Endothelial cell (in vitro differentiated cells): ENCODE measurements at places on chromosomes 2 and 18.

GRCh38 chr2:201980389-201980821, 53.2 kb upstream of the FZD7 start:
- H3K27ac ChIP-seq: no peak overlapping the region
- H3K4me1 ChIP-seq: peaks cover 16% of the 10 kb centered on the region
- no peak for DNase-seq
- peaks cover 4% of the 10 kb centered on the region for H3K27me3 ChIP-seq

DNA sequence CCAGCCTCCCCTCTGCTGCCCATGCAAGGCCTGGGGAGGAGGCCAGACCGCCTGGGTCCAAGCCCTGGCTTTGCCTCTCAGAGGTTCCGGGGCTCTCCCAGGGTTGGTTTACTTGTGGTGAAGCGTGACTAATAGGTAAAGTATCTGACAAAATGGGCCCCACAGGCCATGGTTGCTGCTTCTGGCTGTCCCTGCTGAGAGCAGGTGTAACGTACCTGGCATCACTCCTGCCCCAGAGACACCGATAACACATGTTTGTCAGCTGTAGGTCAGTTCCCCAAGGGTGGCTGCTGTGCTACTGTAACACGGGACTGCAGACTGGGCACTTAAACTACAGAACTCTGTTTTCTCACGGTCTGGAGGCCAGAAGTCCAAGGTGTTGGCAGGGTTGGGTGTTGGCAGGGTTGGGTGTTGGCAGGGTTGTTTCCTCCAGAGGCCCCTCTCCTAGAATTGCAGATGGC, 34.1 kb downstream of the ODC1 start:
- H3K27me3 ChIP-seq: peaks cover 4% of the 10 kb centered on the region
- no peak for DNase-seq
- no peak overlapping the region for H3K4me3 ChIP-seq
- peaks cover 3% of the 10 kb centered on the region for H3K36me3 ChIP-seq
- peaks cover 6% of the 10 kb centered on the region for H3K4me1 ChIP-seq
- H3K27ac ChIP-seq: no peak overlapping the region

GRCh38 chr2:222298311-222299150, at the start of gene PAX3:
PAX3 (minus strand) TSS chr2:222298998; CDS start chr2:222298615, 383 bp downstream.
- peaks cover 62% of the 10 kb centered on the region for H3K27me3 ChIP-seq
- DNase-seq: no peak
- peak within 1 kb of the TSS; percentile 82 for H3K27ac ChIP-seq
- H3K4me1 ChIP-seq: peaks cover 75% of the 10 kb centered on the region
- peak within 1 kb of the TSS; percentile 95 for H3K4me3 ChIP-seq
- H3K36me3 ChIP-seq: peaks cover 10% of the 10 kb centered on the region

DNA sequence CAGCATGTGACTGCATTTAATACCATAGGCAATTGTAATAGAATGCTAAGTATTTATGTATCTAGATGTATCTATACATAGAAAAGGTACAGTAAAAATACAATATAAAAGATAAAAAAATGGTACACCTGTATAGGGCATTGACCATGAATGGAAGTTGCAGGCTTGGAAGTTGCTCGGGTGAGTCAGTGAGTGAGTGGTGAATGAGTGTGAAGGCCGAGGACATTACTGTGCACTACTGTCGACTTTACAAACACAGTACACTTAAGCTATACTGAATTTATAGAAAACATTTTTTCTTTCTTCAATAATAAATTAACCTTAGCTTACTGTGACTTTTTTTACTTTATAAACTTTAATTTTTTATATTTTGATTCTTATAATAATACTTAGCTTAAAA, 8.9 kb downstream of the DIS3L2 start:
- peaks cover 5% of the 10 kb centered on the region for H3K36me3 ChIP-seq
- no peak for DNase-seq
- H3K4me3 ChIP-seq: no peak overlapping the region
- H3K4me1 ChIP-seq: no peaks in the 10 kb centered on the region
- no peaks in the 10 kb centered on the region for H3K27me3 ChIP-seq
- H3K27ac ChIP-seq: no peak overlapping the region

GRCh38 chr18:40058811-40059570, 1896.0 kb upstream of the PIK3C3 start:
- no peaks in the 10 kb centered on the region for H3K36me3 ChIP-seq
- no peaks in the 10 kb centered on the region for H3K4me1 ChIP-seq
- DNase-seq: no peak
- H3K27me3 ChIP-seq: no peaks in the 10 kb centered on the region

GRCh38 chr2:163736433-163737189, 803 bp upstream of the FIGN start:
- no peaks in the 10 kb centered on the region for H3K36me3 ChIP-seq
- H3K4me3 ChIP-seq: peak overlapping the region; percentile 91
- DNase-seq: peak; percentile 74
- H3K27me3 ChIP-seq: peaks cover 5% of the 10 kb centered on the region
- H3K4me1 ChIP-seq: peaks cover 21% of the 10 kb centered on the region

GRCh38 chr2:233331536-233331935, 22.8 kb upstream of the DGKD start:
- no peak overlapping the region for H3K4me3 ChIP-seq
- no peaks in the 10 kb centered on the region for H3K36me3 ChIP-seq
- H3K4me1 ChIP-seq: peaks cover 11% of the 10 kb centered on the region
- DNase-seq: no peak

- H3K4me3 ChIP-seq: no peak overlapping the region
- DNase-seq: peak; percentile 21
- peaks cover 1% of the 10 kb centered on the region for H3K27me3 ChIP-seq
- H3K36me3 ChIP-seq: no peaks in the 10 kb centered on the region
- H3K27ac ChIP-seq: peak overlapping the region; percentile 89
Observed at GRCh38 chr2:66569321-66569851, 134.5 kb downstream of the MEIS1 start.

- H3K4me1 ChIP-seq: peaks cover 6% of the 10 kb centered on the region
- peaks cover 3% of the 10 kb centered on the region for H3K27me3 ChIP-seq
- no peaks in the 10 kb centered on the region for H3K36me3 ChIP-seq
- no peak overlapping the region for H3K4me3 ChIP-seq
Observed at GRCh38 chr2:75035444-75036353, 77.3 kb downstream of the POLE4 start.

- H3K4me3 ChIP-seq: no peak overlapping the region
- H3K4me1 ChIP-seq: no peaks in the 10 kb centered on the region
- no peak for DNase-seq
- H3K36me3 ChIP-seq: peaks cover 3% of the 10 kb centered on the region
Observed at GRCh38 chr2:173048897-173049661, 26.6 kb upstream of the MAP3K20 start.

- H3K27me3 ChIP-seq: no peaks in the 10 kb centered on the region
- H3K4me1 ChIP-seq: no peaks in the 10 kb centered on the region
- H3K36me3 ChIP-seq: no peaks in the 10 kb centered on the region
- no peak overlapping the region for H3K4me3 ChIP-seq
Observed at GRCh38 chr2:150081775-150082481, 405.5 kb downstream of the RND3 start.

DNA sequence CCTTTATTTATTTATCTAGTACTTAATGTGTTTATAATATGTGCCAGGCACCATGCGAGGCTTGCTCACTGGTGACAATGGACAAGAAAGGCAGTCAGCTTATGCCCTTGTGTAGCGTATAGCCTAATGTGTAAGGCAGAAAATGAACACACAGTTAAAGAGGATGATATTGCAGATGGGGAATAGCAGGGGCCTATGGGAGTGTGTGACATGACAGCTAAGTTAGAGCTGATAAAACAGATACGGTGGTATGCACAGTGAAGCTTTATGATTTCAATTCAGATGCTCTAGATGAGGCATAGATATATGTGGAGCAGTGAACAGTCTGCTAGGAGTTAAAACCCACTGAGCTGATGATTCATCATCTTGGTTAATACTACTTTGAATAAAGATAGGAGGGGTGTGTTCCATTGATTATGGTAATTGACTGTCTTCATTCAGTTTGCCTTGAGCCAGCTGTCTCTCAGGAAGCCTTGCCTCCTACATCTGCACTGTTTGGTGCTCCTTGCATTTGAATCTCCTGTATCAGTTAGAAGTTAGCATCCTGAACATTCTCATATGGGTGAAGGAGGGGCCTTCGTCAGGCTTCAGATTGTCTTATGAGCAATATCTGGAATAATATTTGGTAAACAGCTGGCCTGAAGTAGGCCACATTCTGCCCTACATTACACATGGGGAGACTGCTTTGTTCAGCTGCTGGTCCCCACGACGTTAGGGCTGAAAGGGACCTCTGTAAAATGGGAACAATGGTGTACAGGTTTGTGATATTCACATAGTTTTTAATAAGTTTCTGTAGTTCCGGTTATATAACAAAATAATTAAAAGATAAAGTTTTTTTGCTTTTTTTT, 13.2 kb downstream of the MAP4K4 start:
- H3K4me1 ChIP-seq: peaks cover 44% of the 10 kb centered on the region
- H3K36me3 ChIP-seq: peaks cover 8% of the 10 kb centered on the region
- no peak overlapping the region for H3K4me3 ChIP-seq
- DNase-seq: no peak
- peak overlapping the region; percentile 4 for H3K27ac ChIP-seq
- H3K27me3 ChIP-seq: peaks cover 3% of the 10 kb centered on the region

DNA sequence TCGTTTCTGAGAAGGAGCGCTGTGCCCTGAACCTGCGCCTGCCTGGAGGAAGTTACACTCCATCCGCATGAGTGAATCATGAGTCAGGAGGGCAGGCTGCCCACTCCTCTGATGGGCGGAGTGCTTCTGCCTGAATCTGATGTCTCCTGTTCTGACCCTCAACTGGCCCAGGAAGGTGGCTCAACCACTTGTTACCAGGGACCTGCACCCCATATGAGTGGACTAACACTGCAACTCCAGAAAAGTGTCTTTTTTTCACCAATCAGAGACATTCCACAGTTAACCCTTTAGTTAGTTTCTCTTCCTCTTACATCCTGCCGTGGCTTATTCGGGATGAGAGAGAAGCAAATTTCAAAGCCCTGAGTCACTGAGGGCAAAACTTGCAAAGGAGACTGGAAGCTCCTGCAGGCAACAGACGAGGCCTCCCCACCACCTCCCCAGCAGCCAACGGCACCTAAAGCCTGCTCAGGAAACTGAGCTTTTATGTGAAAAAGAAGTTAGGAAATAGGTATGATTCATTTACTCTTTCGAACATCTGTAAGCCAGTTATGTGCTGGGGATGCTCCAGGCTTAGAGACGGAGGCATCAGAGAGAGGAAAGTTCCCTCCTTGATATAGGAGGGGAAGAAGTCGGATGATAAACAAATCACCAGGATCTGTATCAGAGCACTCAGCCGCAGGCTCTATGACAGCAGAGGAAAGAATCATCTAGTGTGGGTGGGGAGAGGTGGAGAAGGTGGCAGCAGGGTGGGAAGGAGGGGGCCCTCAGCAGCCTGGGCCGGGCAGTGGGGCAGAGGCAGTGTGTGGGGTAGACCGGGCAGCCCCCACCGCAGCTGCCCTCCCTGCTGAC, 30.9 kb downstream of the MBP start:
- no peak overlapping the region for H3K4me3 ChIP-seq
- H3K36me3 ChIP-seq: no peaks in the 10 kb centered on the region
- H3K27ac ChIP-seq: no peak overlapping the region
- no peak for DNase-seq
- no peaks in the 10 kb centered on the region for H3K27me3 ChIP-seq

DNA sequence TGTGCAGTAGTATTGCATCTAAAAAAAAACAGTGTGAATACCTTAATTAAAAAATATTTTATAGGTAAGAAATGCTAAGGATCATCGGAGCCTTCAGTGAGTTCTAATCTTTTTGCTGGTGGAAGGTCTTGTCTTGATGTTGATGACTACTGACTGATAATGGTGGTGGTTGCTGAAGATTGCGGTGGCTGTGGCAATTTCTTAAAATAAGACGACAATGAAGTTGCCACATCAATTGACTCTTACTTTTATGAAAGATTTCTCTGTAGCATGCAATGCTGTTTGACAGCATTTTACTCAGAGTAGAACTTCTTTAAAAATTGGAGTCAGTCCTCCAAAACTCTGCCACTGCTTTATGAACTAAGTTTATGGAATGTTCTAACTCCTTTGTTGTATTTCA, 36.2 kb downstream of the GLS start:
- H3K4me1 ChIP-seq: no peaks in the 10 kb centered on the region
- peaks cover 15% of the 10 kb centered on the region for H3K36me3 ChIP-seq
- DNase-seq: no peak
- H3K27ac ChIP-seq: no peak overlapping the region
- peaks cover 3% of the 10 kb centered on the region for H3K27me3 ChIP-seq

GRCh38 chr2:162581959-162582798, 238.2 kb downstream of the GCA start:
- H3K4me3 ChIP-seq: no peak overlapping the region
- H3K27me3 ChIP-seq: no peaks in the 10 kb centered on the region
- no peaks in the 10 kb centered on the region for H3K36me3 ChIP-seq
- H3K27ac ChIP-seq: no peak overlapping the region
- peaks cover 8% of the 10 kb centered on the region for H3K4me1 ChIP-seq

DNA sequence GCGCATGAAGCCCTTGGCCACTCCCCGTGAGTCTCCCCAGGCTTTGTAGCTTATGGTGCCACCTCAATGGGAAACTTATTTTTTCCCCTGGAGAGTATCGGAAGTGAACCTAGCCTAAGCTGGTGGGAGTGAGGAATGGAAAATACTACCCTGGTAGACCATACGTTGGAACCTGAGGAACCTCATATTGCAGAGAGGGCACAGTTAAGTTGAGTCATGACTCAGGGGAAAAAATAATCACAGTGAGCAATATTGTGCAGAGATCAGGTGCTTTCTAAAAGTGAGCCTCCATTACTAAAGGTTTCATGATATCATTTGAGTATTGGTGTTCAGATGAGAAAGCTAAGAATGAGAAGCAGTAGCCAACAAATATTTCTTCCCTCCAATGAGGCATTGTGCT, 360.5 kb upstream of the NT5C1B start:
- H3K36me3 ChIP-seq: no peaks in the 10 kb centered on the region
- H3K4me3 ChIP-seq: no peak overlapping the region
- H3K27me3 ChIP-seq: no peaks in the 10 kb centered on the region
- H3K27ac ChIP-seq: no peak overlapping the region

DNA sequence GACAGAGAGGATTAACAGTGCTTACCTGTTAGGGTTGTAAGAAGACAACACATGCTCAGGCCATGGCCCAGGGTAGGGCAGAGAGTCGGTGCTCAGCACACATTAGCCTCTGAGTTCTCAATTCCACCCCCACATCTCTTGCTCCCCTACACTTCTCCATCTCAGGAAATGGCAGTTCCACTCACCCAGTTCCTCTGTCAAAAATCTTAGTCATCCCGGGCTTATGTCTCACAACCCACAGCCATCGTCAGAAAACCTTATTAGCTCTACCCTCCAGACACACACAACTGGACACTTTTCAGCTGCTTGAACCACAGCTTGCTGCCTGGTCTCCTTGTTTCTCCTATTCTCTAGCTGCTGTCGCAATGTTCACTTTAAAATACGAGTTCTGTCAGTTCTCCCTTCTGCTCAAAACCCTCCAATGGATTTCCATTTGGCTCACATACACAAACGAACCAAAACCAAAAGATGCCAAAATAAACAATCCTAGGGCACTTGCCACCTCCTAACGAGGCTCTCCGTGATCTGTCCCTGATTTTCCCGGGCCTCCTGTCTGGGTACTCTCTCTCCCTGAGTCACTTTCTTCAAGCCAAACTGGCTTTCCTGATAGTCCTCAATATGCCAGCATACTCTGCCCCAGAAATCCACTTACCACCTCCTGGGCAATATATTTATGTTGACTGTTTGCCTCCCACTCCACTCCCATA, 89.7 kb downstream of the KCTD1 start:
- H3K4me3 ChIP-seq: no peak overlapping the region
- H3K36me3 ChIP-seq: peaks cover 7% of the 10 kb centered on the region
- no peak overlapping the region for H3K27ac ChIP-seq

GRCh38 chr18:12308386-12309100, 502 bp downstream of the TUBB6 start:
- H3K27ac ChIP-seq: peak overlapping the region; percentile 57
- DNase-seq: peak; percentile 66
- peaks cover 16% of the 10 kb centered on the region for H3K27me3 ChIP-seq
- H3K4me1 ChIP-seq: peaks cover 51% of the 10 kb centered on the region
- peak overlapping the region; percentile 93 for H3K4me3 ChIP-seq

GRCh38 chr2:161681046-161681445, 56.8 kb downstream of the SLC4A10 start:
- no peak overlapping the region for H3K4me3 ChIP-seq
- H3K4me1 ChIP-seq: no peaks in the 10 kb centered on the region
- no peak for DNase-seq
- no peak overlapping the region for H3K27ac ChIP-seq
- no peaks in the 10 kb centered on the region for H3K27me3 ChIP-seq
